ENCODE measurements at places on chromosomes 6 and 20.

DNA sequence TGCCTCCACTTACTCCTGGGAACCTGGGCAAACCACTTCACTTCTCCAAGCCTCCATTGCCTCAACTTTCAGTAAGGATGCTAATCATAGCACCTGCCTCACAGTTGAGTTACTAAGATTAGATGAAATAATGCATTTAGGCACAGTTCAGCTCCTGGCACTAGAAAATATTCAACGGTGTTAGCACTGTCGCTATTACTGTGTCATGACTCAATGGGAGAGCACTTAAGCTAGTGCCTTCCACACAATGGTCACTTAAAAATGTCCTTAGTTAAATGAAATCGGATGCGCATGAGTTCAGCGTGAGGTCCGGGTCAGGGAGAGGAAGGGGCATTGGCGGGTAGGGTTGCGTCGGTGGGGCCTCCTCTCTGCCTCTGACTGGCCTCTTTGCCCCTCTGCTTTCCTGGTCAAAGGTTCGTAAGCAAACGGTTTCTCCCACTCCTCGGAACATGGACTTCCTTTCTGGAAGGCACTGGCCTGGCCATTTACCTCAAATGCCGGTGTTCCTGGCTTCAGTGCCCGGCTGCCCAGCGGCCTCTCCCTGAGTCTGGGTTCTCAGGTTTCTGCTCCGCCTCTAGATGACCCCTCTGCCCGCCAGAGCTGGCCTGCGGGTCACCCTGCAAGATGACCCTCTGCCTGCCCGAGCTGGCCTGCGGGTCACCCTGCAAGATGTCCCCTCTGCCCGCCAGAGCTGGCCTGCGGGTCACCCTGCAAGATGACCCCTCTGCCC lies 123.8 kb upstream of the QKI start:
- no peaks in the 10 kb centered on the region for H3K4me1 ChIP-seq
- no peak overlapping the region for H3K4me3 ChIP-seq
- no peak for DNase-seq
- no peaks in the 10 kb centered on the region for H3K36me3 ChIP-seq
- H3K27ac ChIP-seq: no peak overlapping the region
- H3K27me3 ChIP-seq: no peaks in the 10 kb centered on the region

DNA sequence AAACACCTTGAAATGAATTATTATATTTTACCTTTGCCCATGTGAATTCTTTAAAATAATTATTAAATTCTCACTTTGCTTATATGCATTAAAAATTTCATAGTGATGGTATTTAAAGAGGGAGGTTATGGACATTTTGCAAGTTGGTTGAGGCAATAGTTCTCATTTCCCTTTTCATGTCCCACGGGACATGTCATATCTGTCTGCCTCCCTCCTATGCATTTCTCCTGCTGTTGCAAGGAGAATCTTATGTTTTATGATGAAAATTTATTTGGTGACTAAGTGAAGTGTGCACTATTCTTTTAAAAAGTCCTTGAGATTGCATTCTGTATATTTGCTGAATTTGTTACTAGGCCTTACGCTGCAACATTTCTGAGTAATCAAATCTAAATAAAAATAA lies 67.2 kb downstream of the UTRN start:
- H3K27me3 ChIP-seq: no peaks in the 10 kb centered on the region
- H3K27ac ChIP-seq: peak overlapping the region; percentile 15
- H3K4me3 ChIP-seq: no peak overlapping the region
- no peak for DNase-seq
- H3K4me1 ChIP-seq: peaks cover 79% of the 10 kb centered on the region

- H3K4me1 ChIP-seq: peaks cover 23% of the 10 kb centered on the region
- H3K36me3 ChIP-seq: peaks cover 32% of the 10 kb centered on the region
- H3K27me3 ChIP-seq: no peaks in the 10 kb centered on the region
- no peak for DNase-seq
- no peak overlapping the region for H3K27ac ChIP-seq
These were observed 6.5 kb downstream of the FAM8A1 start for GRCh38 chr6:17606606-17607005.

DNA sequence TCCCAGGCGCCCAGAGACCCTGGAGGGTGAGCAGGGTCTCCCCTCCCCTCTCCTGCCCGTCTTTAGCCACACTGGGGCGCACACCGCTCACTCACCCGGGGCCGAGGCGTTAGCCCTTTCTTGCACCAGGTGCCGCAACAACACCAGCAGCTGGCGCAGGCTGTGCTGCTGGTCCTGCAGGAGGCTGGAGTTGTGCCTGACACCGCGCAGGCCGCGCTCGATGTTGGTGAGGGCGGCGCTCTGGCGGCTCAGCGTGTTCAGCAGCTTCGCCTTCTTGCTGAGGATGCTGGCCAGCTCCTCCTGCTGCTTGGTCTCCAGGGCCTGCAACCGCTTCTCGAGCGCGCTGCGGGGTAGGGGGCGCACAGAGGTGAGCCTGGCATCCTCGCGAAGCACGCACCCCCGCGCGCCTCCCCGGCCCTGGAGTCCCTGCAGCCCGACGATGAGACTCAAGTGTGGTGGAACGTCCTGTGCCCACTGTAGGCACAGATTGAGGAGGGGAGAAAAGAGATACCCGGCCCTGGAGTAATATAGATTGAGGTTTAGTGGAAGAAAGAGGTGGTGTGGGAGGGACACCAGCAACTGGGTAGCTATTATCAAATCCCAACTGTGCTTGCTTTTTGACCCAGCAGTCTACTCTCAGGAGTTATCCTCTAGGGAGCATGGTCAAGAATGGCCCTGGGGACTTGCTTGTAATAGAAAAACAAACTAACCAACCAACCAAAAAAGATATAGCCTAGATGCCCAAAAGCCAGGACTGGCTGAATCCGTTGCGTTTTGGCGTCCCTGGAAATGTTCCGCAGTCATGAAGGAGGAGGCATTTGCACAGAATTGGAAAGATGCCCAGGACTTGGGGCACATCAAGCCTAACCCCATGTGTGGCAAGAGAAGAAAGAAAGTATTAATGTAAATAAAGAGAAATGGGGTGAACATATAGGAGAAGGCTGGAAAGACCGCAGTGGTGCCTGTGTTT lies 30.9 kb downstream of the ANGPT4 start:
- DNase-seq: no peak
- no peaks in the 10 kb centered on the region for H3K36me3 ChIP-seq
- H3K4me1 ChIP-seq: peaks cover 20% of the 10 kb centered on the region
- no peak overlapping the region for H3K27ac ChIP-seq

GRCh38 chr20:36506253-36506652 lies 35.1 kb upstream of the MYL9 start:
- no peak overlapping the region for H3K4me3 ChIP-seq
- H3K27ac ChIP-seq: no peak overlapping the region
- no peaks in the 10 kb centered on the region for H3K27me3 ChIP-seq
- H3K36me3 ChIP-seq: peaks cover 18% of the 10 kb centered on the region
- H3K4me1 ChIP-seq: peaks cover 11% of the 10 kb centered on the region

Data from activated T-helper 1 cell treated with anti-CD3 and anti-CD28 coated beads, Interleukin-12 subunit alpha, Interleukin-12 subunit beta, Interleukin-2, Interleukin-4 antibody, amounts not matched to agents 30 ng/mL and 10 ng/mL and 1 ng/mL, durations not matched to agents 14 hours and 24 hours and 36 hours (primary cell).